Activated naive CD4-positive, alpha-beta T cell treated with anti-CD3 and anti-CD28 coated beads, Interleukin-2, amount 10 ng/mL, durations not matched to agents 7 days and 5 days (primary cell): ENCODE measurements at places on chromosomes 3 and 15.

- no peak for DNase-seq
Measured at GRCh38 chr3:56823984-56824703, 22.4 kb upstream of the ARHGEF3 start.

DNA sequence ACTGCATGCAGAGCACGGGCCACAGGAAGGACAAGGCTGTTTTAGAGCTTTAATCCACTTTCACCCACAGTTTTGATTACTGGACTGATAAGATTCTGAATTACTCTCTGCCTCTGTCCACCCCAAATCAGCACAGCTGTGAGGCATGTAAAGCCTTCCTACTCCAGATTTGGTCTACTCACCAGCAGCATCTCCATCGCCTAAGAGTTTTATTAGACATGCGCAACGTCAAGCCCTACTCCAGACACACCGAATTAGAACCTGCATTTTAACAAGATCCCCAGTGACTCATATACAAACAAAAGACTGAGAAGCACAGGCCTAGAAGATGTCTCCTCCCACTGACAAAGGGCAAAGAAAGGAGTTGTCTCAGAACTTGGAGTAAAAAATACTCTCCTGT lies 221.2 kb downstream of the TUSC7 start:
- DNase-seq, result no peak

DNA sequence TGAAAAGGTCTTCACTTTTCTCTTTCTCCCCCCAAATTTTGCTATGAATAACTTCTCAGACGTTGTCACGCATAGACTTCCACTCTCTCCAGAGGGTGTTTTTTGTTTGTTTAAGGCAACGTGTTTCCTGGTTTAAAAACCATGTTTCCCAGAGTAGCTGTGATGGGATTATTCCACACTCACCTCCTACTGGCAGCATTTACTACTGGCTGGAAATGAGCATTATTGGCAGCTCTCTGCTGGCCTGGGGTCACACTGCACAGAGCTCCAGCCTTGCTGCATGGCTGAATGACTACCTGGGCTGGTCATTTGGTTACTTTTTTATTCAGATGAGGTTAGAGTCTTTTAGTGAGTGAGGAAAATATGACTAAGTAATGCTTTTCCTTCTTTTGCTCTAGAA lies 65.2 kb downstream of the RARB start:
- DNase-seq, result no peak

DNA sequence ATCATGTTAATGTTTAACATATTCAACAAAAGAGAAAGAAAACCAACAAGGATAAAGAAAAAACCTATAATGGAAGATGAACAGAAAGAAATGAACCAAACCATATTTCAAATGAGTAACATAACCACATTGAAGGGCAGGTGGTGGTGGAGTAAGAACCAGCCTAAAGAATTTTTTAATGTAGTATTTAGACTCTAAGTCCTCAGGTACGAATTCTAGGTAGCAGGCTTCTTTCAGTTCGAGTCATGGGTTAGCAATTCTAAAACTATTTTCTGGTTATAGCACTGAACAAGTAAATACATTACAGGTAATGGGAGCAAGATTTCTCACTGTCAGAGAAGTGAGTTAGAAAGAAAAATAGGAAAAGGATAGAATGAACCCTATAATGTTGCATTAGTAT lies 24.4 kb downstream of the DCBLD2 start:
- no peak for DNase-seq

DNA sequence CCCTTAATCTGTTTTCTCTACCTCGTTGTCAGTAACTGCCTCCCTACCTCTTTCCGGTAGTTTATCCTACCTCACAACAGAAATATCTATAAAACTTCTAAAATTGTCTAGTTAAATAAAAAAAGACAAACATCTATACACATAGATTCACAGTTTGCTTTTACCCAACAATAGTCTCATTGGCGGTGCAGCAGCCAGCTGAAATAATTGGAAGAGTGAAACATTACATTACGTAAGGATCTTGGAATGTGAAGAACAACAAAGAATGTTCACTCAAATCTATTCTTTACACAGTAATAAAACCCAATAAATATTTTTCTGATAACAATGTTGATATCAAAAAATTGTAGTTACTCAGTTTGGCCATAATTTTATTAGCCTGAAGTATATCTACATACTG lies 115.5 kb upstream of the ARPP21 start:
- DNase-seq, result no peak

- DNase-seq, result no peak
Measured at GRCh38 chr3:183131735-183132134, 30.8 kb downstream of the LAMP3 start.

DNA sequence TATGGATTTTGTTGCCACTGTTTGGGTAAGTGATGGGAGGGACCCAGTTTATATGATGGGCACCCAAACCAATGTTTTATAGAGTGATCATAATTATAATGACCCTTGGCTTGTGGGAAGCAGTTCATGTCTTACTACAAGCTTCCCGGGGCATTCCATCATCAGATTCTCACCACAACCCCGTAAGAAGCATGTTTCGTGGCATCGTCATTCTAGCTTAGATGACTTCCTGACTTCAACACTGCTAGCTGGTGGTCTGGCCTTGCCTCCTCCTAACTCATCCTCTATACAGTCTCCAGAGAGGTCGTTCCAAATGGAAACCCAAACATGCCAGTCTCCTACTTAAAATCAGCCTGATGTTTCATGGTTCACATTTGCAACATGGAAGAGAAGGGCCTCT lies 226.9 kb downstream of the ADAMTS9 start:
- no peak for DNase-seq

DNA sequence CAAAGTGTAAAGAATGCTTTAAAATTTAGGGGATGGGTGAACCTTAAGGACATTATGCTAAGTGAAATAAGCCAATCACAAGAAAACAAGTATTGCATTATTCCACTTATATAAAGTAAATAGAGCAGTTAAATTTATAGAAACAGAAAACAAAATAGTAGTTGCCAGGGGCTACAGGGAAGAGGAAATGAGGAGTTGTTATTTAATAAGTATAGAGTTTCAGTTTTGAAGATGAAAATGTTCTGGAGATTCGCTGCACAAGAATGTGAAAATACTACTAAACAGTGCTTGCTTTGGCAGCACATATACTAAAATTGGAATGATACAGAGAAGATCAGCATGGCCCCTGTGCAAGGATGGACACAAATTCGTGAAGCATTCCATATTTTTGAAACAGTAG lies 32.0 kb downstream of the DNAH12 start:
- DNase-seq, result no peak

DNA sequence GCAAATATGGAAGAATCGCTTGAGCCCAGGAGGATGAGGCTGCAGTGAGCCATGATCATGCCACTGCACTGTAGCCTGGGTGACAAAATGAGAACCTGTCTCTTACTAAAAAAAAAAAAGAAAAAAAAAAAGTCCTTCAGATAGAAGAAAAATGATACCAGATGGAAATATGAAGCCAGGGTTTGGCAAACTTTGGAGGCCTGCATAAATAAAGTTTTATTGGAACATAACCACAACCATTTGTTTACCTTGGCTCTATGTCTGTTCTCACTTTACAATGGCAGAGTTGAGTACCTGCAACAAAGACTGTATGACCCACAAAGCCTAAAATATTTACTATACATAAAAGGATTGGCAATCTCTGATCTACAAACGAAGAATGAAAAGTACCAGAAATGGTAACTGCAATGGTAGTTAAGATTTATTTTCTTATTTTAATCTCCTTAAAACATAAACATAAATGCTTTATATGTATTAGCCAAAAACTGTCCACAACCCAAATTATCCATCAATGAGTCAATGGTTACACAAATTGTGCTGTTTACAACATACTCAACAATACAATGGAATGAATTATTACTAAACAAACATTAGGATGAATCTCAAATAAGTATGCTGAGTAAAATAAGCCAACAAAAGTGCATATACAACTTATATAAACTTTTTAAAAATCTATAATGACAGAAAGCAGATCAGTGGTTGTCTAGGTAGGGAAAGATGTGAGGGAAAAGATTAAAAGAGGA lies 41.8 kb downstream of the GOLGB1 start:
- DNase-seq, result no peak

DNA sequence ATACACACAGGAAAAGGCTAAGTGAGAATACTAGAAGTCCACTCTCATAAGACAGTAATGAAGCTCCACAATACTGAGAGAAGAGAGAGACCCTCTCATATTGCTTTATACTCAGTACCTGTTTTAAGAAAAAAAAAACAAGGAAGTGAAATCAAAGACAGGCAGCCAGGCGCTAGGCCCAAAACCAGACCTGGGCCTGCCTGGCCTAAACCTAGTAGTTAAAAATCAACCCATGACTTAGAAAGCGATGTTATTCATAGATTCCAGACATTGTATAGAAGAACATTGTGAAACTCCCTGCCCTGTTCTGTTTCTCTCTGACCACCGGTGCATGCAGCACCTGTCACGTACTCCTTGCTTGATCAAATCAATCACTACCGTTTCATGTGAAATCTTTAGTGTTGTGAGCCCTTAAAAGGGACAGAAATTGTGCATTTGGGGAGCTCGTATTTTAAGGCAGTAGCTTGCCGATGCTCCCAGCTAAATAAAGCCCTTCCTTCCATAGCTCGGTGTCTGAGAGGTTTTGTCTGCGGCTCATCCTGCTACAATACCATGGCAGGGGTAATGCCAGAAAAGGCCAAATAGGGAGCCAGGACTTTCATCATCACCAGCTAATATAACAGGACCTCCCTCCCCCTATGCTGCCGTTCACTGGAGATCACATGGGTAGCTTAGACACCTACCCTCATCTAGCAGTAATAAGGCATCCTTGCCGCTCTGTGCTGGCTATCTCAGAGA lies 1294.1 kb downstream of the NSUN3 start:
- DNase-seq, result no peak

- DNase-seq, result no peak
Measured at GRCh38 chr15:49024840-49025239, 21.4 kb downstream of the SECISBP2L start.

DNA sequence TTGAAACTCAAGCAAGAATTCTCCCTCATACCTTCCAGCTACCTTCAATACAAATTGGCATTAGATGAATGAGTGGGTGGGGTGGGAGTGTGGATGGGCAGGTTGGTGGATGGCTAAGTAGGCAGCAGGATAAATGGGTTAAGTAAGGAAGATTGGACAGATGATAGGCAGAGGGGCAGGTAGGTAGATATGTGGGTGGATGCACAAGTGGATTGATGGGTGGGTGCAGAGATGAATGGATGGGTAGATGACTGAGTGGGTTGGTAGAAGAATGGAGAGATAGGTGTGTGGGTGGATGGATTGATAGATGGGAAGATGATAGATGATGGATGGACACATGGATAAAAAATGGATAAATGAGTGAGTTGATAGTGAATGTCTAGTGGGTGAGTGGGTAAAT lies 27.6 kb downstream of the VIPR1 start:
- no peak for DNase-seq

DNA sequence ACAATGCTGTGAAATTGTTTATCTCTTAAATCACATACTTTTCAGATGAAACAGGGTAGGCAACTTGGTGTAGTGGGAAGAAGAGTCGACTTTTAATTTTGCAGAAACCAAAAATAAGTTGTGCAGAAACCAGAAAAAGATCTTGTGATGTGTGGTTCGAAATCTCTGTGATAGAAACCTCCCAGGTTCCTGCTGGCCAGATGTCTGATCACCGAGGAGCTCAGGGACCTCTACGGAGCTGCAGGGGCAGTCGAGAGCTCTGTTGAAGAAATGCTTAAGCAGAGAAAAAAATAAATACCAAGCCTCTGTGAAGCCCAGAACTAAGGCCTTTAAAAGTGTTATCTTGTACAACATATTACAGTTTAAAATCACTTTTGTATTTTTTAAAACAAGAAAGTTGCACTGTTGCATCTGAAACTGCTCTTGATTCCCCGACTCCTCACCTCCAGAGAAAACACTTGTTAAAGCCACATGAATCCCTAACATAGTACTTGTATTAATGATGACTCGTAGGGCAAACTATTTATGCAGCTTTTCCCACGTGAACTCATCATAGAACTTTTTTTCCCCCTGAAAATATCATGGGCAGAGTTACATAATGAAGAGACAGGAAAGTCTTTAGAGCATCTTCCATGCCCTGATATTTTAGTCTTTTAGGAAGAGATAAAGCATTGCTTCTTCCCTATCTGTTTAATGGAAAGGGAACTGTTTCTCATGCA lies 51.3 kb downstream of the CCK start:
- no peak for DNase-seq

GRCh38 chr3:181250714-181251113 lies 261.2 kb upstream of the DNAJC19 start:
- DNase-seq, result no peak

GRCh38 chr3:178103140-178103539 lies 433.1 kb upstream of the KCNMB2 start:
- no peak for DNase-seq

DNA sequence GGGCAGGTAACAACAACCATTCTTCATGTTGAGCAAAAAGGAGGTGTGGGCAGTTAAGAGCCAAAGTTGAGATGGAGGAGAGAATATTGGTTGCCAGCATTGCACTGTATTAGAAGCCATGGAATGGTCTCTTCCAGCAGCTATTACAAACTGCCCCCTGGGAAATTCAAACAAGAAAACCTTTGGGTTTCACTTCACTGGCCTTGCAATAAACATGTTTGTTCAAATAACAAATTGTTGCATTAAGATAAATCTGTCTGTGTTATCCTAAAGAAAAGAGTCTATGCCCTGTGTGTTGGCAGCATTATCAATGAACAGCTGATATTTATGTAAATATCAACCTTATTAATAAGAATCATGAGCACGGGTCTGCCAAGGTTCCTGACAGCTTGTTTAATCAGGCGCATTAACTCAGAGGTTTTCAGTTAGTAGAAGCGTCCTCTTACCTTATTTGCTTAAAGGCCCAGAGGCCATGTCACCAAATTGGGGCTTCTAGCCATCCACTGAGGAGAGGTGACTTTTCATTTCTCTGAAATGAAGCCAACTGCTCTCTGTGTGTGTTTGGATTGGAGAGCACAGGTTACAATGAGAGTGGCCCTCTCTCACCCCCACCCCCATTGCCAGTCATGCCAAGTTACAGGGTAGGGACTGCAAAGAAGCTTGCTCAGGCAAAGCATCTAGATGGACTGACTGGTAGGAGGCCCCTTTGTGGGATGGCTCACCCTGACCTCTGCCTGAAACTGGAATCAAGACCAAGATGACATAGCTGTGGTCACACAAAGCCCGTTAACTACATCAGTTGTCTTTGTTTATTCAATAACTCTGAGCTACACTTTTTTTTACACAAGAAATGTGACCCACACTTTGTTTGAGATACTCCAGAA lies 10.5 kb downstream of the FILIP1L start:
- no peak for DNase-seq

DNA sequence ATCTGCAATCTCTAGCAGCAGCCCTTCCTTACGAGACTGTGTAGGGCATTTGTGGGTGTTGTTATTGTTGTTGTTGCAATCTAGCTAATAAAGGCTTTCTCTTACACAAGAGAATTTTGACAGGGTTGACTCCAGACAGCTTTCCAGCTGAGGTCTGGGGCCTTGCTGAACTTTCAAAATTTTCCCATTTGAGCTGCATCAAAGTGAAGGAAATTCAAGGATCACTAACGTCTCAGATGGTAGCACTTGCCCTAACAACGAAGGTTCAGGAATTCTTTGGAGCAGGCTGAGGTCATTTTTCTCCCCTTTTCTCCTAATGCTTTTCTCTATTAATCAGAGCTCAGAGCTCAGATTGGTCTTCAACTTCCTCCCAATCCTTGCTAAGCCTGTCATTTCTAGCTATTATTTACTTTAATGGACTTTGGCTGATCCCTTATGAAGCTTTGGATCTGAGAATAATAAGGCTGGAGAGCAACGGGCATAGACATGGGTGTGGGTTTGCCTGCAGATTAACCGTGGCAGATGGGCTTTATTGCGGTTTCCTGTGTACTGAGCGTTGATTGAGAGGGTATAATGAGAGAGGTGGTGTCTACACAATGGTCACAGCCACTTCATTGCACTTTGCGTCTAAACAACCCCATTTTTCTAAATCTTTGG lies 614.0 kb upstream of the AGTR1 start:
- no peak for DNase-seq
